Gastrocnemius medialis (tissue), 4 donors: ENCODE measurements at places on chromosomes 1 and 21. TPM values are rescaled to one million over a fixed set of nuclear protein-coding genes. Genes with fewer than 3 reads are reported as not detected.
A peak's percentile ranks its signal among the peaks of the same experiment; 100 is the strongest.

The C1orf105 gene
- total RNA-seq = 0.67 TPM

DNA sequence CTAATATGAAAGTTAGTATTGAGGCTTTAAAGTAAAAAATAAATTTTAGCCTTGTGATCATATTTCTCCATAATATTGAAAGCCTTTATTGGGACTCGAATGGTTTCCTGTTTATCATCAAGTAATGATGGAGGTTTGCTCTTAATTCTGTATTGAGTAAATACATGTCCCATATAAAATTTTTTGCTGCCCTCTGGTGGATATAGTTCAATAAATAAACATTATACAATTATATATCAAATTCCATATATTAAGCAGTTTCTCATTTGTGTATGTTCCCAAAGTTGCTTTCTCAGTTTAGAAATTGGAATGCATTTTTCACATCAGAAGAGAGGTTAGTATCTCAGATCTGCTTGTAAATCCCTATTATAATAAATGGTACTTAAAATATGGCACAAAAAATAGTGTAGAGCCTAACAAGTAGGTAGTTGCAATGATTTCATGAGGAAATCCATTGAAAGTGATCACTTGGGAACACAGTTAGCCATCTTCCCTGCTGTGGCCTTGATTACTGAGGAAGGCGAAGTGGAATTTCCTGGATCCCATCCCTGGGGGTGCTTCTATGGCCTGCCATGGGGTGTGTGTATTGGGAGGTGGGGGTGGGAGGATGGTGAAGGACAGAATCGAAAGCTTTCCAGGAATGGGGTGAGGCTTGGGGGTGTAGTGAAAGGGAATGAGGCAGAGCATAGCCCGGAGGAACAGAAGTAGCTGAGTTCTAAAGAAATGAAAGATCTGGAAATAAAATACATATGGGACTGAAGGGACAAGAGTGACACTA, 84.1 kb upstream of the C21orf91 start:
- H3K27me3 ChIP-seq = no peaks in the 10 kb centered on the region
- no peaks in the 10 kb centered on the region for H3K36me3 ChIP-seq
- DNase-seq = no peak
- no peak overlapping the region for H3K4me3 ChIP-seq

GRCh38 chr1:9916452-9916851, 6.4 kb upstream of the CTNNBIP1 start:
- H3K36me3 ChIP-seq = no peaks in the 10 kb centered on the region
- peaks cover 1% of the 10 kb centered on the region for H3K4me1 ChIP-seq
- no peak overlapping the region for H3K27ac ChIP-seq
- no peak overlapping the region for H3K4me3 ChIP-seq

DNA sequence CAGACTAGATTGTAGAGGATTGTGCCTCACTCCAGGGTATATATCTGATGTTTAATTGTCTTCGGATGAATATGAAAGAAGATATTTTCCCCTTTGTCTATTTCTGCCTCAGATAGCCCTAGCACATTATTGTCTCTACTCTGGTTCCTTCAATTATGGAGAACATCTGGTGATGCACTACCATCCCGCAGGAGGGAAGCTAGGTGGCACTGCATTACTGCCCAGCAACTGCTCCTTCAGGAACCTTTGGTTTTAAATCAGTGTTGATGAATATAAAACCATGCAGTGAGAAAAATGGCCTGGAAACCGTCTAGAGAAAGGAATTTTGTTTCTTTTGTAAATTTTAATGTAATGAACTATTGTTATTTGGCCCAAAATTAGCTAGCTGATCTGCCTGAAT, 68.5 kb downstream of the GPR88 start:
- no peak overlapping the region for H3K27ac ChIP-seq
- H3K36me3 ChIP-seq = no peaks in the 10 kb centered on the region
- H3K27me3 ChIP-seq = no peaks in the 10 kb centered on the region
- DNase-seq = no peak

DNA sequence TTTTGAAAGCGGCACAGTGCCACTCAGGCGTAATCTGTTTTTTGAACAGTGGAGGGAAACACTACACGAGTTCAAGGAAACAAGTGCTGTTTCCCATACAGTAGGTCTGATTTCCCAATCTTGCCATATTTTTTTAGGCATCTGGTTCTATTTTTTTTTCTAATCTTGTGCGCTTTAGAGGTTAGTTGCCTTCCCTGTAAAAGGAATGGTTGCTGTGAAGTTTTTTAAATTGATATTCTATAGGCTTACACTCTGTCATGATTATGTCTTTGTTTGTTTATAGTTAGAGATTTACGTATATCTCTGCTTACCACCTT, 1.2 kb downstream of the NASP start:
- DNase-seq = no peak
- peaks cover 25% of the 10 kb centered on the region for H3K4me1 ChIP-seq
- no peaks in the 10 kb centered on the region for H3K27me3 ChIP-seq
- peak overlapping the region; percentile 82 for H3K4me3 ChIP-seq
